Inflammatory macrophage treated with lipopolysaccharide for 4 hours (primary cell): ENCODE measurements at places on chromosomes 5 and 9.

DNA sequence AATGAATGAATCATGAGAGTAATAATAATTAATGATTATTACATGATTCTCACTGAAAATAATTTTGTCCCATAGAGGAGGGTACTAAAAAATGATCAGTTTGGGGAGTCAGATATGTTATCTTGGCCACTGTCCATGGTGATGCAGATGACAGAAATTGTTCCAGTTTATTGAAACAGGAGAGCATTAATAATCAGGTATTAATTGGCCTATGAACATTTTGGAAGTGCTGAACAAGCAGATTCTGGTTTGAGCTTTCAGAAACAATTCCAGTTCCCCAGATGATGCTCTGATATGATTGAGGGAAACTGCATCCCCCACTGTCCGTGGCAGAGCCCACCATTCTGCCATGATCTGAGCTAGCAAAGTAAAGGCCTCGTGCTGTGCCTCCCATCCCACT lies 345.2 kb downstream of the ZSWIM6 start:
- DNase-seq: no peak

DNA sequence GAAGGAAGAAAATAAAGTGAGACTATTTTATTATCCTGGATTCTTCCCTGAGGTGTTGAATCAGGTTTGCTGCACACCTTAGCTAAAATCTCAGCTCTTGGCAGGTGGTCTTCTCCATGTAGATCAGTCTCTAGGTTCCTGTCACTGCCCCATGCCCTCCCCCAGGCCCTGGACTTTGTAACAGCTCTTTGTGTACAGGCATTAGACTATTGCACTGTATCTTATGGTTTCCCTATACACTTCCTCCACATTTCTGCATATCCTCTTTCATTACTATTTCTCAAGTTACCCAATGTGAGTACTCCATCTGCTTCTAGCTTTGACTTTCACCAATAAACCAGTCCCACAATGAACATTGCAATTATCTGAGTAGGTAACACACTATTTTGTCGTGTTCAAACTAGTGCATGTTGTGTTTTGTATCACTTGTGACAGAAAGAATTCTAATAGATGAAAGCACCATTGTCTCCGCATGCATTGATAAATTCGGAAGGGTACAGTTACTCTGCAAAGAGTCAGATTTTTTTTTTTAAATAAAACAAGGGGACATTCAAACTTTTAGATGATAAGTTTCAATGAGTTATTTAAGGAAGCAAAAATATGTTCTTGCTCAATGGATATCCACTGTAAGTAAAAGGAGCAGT lies 1348.7 kb upstream of the C9orf72 start:
- DNase-seq: no peak

GRCh38 chr5:470961-471749 lies 28.2 kb downstream of the EXOC3 start:
- no peak for DNase-seq

DNA sequence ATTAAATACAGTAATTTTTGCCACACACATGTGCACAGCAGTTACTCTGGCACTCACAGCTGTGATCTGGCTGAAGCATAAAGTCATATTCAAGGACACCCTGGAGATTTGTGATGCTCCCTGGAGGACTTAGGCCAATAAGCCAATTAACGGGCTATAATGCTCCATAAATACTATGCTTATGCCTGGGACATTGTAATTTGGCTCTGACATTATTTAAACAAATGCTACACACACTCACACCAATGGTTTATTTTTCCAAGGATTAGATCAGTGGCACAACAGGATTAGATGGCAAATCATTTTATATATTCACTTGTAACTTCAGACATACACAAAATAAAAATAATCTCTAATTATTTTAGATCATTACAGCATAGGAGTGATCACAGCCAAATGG lies 111.2 kb downstream of the LMNB1 start:
- no peak for DNase-seq

GRCh38 chr9:122075135-122076030 lies 17.7 kb downstream of the TTLL11 start:
- no peak for DNase-seq

- DNase-seq: no peak
These were observed 311.8 kb upstream of the DMRT1 start for GRCh38 chr9:529731-530130.

DNA sequence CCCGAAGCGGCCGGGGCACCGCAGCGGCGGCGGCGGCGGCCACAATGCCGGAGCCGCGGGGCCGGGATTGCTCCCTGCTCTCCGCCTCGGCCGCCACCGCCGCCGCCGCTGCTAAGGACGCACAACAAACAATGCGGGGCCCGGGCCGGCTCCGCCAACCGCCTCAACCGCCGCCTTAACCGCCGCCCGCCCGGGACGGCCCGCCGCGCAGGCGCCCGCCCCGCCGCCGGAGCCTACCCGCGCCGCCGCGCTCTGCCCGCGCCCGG lies 254 bp downstream of the STRBP start:
- DNase-seq: no peak

- no peak for DNase-seq
These were observed 7.0 kb upstream of the RASGEF1C start for GRCh38 chr5:180215783-180216630.

DNA sequence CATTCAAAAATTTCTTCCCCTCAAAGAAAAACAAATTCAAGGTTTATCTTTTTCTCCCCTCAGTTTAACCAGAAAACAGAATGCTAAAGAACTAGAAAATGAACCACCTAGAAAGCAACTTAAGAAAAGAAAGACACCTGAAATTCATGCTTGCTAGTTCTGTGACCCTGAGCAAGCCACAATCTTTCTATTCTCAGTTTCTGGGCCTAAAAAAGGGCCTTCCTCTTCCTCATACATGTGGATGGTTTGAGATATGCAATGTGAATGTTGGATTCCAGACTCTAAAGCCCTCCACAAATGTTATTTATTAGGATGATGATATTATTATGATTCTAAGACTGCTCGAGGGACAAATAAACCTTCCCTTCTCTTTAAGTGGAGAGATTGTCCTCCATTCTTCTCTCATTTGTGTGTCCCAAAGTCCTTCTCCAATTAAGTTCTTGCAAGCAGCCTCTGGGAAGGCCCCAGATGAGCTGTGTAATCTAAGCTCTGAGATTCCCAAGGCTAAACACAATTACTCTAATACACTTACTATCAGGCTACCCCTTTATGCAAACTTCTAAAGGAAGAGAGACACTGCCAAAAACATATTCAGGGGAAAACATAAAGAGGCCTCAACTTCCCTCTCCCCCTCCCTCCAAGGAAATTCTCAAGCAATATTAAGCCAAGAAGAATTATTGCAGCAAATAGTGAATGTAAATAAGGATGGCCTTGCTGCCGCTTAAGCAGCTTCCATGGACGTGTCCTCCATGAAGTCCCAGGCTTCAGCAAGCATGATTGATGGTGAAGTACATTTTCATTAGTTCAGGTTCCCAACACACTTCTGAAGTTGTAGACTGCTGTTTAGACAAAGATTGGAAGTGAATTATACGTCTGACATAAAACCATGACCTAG lies 80.2 kb downstream of the PRKACG start:
- DNase-seq: no peak

GRCh38 chr9:98263482-98264357 lies 8.3 kb upstream of the TBC1D2 start:
- peak; percentile 84 for DNase-seq

GRCh38 chr9:128787659-128788058 lies 606 bp downstream of the TBC1D13 start:
- DNase-seq: no peak

GRCh38 chr9:2016408-2017330 lies 1.5 kb downstream of the SMARCA2 start:
- DNase-seq: peak; percentile 56

DNA sequence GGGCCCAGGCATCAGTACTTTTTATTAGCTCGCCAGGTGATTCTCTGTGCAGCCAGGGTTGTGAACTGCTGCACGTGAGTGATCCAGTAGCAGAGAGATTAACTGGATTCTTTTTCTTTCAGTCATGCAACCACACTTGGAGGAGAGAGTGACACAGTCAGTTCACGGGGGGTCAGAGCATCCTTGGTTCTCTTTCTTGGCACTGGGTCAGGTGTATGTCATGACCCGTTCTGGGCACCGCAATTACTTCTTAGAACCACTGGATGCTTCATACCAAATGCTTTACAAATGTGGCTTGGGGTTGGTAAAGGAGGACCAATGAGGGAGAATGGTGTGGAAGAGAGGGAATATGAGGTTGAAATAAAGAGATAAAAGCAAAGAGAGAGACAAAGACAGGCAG lies 368.7 kb downstream of the MLLT3 start:
- DNase-seq: no peak

GRCh38 chr5:95647886-95648860 lies 1.6 kb downstream of the RFESD start:
- DNase-seq: peak; percentile 70

DNA sequence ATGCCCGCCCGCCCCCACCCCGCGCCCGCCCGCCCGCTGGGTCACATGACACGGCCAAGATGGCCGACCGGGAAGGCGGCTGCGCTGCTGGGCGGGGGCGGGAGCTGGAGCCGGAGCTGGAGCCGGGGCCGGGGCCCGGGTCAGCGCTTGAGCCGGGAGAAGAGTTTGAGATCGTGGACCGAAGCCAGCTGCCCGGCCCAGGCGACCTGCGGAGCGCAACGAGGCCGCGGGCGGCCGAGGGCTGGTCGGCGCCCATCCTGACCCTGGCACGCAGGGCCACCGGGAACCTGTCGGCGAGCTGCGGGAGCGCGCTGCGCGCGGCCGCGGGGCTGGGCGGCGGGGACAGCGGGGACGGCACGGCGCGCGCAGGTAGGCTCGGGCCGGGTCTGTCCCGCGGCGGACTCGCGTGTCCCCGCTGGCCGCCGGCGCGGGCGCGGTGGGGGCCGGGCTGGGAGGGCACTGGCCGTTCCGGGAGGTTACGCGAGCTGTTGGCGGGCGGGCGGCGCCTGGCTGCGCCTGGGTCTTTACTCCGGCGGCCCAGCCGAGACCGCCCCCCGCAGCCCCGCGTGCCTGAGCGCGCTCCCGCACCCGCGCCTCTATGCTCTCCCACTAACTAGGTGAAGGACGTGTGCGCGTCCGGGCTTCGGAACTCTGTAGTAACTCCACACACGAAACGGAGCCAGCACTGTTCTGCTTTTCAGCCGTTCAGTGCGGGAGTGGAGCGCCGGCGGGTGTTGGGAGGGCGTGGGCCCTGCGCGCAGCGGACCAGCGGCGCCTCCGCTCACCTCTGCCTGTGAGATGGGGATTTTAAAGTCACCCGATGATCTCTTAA lies at the start of gene RUFY1:
TSS of gene RUFY1 (plus strand) at position 44 of the 832 bp plus-strand sequence. CDS start at position 60, 16 bp downstream.
- peak; percentile 77 for DNase-seq

DNA sequence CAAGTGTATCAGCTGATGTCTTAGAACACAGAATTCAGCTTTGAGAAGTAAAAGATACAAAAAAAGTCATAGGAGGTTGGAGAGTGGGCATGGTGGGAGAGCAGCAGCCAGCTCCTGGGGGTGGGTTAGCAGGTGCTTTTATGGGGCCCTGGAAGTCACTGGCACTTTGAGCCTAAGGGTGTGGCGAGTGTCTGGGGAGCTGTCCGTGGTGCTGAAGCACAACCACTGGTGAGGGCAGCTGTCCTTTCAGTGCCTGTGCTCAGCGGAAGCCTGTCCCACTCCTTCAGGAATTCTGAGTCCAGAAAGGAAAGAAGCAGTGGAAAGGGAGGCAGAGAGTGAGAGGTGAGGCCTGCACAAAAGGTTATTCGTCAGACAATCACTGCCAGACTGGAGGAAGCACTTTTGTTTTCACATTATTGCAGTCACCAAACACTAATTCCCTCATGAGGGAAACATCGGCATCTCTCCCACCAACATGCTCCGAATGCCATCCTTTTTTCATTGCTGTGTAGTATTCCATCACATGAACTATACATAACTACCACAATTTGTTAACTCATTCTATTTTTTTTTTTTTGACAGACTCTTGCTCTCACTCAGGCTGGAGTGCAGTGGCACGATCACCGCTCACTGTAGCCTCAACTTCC lies 59.4 kb upstream of the RAPGEF1 start:
- DNase-seq: peak; percentile 15

- DNase-seq: peak; percentile 45
These were observed 23.5 kb downstream of the PTTG1 start for GRCh38 chr5:160445132-160445531.

DNA sequence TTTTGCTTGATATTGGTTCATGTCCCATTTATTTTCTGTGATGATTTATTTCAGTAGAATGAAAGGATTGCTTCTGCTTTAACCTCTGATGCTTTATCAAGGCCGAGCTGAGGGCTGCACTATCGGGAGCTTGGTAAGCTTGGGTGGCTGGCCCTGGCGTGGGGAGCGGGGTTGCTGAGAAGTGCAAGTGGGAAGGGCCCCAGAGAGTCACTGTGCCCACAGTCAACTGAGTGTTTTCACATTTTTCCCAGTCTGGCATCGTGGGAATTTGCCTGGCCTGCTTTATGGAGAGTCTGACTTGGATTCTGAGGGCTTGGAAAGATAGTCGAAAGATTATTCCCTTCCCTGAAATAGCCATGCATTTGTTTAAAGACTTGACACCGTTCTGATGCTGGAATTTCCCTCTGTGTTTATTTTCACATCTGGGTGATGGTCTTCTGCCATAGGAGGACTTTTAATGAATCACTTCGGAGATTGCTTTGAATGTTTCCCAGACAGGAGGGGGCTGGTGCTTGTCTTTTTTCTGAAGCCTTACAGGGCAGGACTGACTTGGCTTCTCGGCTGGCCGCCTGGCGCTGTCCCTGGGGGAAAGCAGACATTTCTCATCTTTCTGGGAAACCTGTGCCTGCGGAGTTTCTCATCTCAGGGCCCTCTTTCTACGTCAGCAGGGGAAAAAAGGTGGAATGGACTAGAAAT lies 139.0 kb downstream of the BOD1 start:
- DNase-seq: no peak

DNA sequence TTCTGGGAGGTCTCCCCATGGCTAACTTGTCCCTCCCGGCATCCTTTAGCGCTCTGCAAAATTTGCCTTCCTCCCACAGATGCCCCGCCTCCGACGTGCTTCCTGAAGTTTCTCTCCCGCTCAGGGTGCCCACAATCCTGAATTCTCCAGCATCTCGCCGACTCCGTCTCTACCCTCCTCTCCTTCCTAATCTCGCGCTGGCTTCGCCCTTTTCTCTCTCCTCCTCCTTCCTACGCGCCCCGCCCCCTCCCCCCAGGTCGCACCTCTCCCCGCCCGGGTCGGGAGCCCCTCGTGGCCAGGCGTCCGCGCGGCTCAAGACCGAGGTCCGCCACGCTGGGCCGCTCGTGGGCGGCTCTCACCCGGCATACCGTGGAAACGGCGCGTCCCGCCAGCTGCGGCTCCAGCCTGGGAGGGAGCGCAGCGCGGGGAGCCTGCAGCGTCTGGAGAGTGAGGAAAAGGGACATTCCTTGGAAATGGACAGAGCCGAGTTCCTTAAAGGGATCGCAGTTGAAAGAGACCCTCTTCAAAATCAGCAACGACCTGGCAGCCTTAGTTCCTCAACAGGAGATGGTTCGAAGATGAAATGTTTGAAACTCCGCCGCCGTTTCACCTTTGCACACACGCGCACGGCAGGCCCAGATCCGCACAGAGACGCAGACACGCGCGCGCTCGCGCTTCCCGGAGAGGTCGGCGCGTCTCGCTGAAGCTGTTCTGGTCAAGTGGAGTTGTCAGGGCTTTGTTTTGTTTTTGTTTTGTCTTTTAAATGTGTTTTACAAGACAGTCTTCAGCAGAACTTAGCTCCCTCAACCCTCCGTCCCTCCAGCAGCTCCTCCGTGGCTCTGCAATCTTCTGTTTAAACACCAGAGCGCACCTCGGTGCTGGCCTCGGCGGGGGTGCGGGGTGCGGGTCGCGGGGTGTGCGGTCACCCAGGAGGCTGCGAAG lies 5.0 kb upstream of the IRX2 start:
- DNase-seq: no peak
